Stimulated activated CD8-positive, alpha-beta memory T cell treated with anti-CD3 and anti-CD28 coated beads, Interleukin-15, amount 100 ng/mL, for 4 hours (primary cell): ENCODE measurements at places on chromosomes 4 and X.

DNA sequence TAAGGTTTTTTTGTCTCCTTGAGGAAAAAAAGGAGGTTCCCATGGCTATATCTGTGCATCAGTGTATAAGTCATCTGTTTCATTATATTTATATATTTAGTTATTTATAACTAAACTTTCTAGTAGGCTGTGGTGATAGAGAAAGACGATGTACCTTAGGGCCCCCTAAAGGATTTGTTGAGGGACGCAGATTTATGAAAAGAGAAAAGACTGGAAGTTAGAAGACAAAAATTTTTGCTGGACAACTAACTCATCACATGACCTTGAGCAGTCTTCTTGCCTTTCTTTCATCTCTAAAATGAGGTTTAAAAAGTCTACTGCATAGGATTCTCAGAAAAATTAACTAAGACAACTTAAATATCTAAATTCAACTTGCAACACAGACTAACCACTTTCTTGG, 6.1 kb downstream of the GASK1B start:
- no peak for DNase-seq

DNA sequence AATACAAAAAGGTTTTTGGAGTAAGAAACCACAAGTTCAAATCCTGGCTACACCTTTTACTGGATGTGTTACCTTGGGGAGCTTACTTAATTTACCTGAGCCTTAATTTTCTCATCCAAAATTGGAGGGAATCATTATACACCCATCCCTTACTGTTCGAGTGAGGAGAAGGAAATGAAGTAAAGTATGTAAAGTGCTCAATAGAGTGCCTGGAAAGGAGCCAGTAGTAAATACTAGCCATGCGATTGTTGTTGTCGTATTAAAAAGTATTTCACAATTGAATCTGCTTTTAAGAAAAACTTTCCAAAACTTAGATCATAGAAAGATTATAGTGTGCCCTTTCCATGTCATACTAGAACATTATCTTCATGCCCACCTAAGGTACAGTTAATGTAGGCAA, 124.5 kb downstream of the ATXN3L start:
- DNase-seq = no peak

- DNase-seq = no peak
Observed at GRCh38 chr4:157564771-157565170, 344.2 kb downstream of the GRIA2 start.

DNA sequence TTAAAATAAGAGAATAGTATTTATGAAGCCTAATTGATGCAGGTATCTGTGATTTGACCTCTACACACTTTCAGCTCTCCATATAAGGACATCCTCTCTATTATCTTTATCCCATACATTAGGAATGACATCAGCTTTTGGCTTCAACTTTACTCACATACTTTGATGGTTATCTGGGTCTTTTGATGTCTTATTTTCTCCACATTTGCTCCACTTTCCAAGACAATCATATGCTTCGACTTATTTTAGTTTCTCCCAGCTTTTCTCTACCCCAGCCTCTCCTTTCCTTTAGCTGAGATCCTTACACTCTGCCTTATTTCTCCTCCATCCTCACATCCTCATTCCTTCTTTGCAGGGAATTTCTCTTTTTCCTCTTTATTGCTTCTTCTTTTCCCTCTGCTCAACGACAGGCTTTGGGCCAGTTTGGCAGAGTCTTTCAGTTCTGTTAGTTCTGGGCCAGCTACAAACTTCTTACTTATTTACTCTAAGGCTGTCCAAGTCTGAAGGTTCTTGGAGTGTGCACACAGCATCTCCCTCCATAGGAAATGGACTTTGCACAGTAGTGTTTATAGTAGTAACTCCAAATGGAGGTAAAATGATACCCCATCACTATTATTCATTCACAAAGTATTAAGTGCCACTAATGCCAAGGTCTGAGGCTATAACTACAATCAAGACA, 50.5 kb downstream of the SLC4A4 start:
- no peak for DNase-seq

DNA sequence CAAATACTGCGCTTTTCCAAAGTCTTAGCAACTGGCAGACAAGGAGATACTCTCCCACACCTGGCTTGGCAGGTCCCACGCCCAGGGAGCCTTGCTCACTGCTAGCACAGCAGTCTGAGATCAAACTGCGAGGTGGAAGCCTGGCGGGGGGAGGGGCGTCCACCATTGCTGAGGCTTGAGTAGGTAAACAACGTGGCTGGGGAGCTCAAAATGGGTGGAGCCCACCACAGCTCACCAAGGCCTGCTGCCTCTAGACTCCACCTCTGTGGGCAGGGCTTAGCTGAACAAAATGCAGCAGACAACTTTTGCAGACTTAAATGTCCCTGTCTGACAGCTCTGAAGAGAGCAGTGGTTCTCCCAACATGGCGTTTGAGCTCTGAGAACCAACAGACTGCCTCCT, 23.0 kb upstream of the NFKB1 start:
- DNase-seq = no peak

GRCh38 chr4:67604749-67605148, 46.2 kb downstream of the STAP1 start:
- DNase-seq = no peak

- DNase-seq = no peak
Observed at GRCh38 chrX:40096395-40097091, 1.2 kb downstream of the BCOR start.

- no peak for DNase-seq
Observed at GRCh38 chr4:106627051-106627450, 258.5 kb upstream of the GIMD1 start.

- no peak for DNase-seq
Observed at GRCh38 chrX:19866626-19867410, 20.6 kb downstream of the SH3KBP1 start.

DNA sequence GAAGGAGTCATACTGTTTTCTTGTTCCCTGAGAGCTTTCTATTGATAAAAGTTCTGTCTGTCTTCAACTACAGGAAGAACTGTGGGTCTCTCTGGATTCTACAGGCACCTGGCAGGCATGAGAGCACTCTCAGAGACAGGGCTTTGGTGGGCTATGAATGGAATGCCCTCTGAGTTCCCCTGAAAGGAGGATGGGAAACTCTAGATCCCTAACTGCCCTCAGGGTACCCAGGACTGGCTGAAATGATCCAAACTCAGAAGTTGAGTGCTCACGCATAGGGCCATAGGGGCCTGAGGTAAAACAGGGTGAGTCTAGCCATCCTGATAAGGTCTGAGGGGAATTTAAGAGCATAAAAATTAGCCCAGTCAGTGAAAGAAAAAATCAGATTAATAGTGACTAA, 59.0 kb upstream of the SCRG1 start:
- no peak for DNase-seq

GRCh38 chr4:40603281-40603680, 26.4 kb downstream of the RBM47 start:
- DNase-seq = no peak

DNA sequence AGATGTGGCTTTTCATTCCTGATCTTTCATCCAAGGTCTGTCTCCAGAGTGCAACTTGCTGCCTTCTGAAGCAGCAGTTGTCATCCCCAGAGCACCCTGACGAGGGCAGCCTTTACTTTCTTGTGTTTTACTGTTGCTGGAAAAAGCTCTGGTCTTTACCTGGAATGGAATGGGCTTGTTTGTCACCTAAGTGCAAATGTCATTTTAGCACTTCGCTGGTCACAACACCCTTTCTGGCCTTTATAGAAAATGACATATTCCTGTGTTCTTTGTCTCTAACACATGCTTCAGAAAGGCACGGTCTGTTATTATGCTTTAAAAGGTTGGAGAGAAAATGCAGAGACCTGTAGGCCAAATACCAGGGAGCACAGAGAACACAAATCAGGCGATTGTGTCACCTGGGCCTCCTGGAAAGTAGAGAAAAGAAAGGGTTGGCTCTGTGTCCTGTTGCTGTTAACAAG, 332.7 kb upstream of the IGFBP7 start:
- DNase-seq = no peak

- DNase-seq = no peak
Observed at GRCh38 chr4:83581411-83582288, 45.7 kb downstream of the GPAT3 start.

DNA sequence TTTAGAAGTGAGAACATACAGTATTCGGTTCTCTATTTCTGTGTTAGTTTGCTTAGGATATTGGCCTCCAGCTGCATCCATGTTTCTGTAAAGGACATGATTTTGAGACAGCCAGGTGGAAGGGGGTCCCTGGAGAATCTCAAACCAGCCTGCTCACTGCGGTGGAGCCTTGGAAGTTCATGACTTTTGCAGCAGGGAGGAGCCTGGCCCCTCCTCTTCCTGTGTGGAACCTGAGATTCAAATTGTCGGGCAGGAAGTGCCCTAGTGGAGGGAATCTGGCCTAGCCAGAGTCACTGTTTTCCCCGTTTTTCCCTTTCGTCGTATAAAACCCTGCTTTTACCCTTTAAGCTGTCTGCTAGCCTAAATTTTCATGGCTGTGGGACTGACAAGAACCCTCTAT, 762.6 kb downstream of the PCDH18 start:
- DNase-seq = no peak

GRCh38 chr4:99038213-99038612, 42.7 kb downstream of the METAP1 start:
- DNase-seq = no peak

- no peak for DNase-seq
Observed at GRCh38 chrX:25206778-25207177, 191.0 kb upstream of the ARX start.

DNA sequence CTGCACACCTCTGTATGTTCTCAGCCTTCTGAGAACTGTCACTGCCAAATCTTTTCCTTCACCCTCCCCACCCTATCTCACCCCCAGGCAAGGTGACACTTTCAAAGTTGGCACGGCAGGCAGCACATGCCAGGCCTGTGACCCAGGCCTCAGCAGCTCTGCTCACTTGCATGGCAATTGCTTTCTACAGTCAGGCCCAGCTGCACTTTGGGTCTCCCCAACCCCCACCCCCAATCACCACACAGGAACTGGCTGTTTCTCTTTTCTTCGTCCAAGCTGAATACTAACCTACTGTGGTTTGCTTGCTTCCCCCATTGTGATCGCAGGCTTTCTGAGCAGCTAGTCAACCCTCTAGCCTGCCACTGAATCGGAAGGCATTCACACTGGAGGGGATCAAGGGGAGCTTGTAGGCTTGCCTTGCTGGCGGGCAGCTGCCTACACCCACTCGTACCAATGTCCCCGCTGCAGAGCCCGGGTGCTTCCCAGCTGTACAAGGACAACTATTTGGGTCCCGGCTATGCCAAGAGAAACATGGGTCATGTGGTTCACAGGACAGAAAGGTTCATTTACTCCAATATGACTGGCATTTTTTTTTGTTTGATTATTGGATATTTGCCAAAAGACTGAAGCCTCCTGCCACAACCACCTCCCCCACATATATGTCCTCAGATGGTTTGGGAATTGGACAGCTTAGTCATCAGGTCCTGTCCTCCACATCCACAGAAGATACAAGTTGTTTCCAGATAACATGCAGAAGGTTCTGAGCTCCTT, 28.1 kb downstream of the SLC25A43 start:
- DNase-seq = no peak

GRCh38 chr4:37486166-37486565, 200.0 kb downstream of the RELL1 start:
- DNase-seq = no peak
